Frontal cortex (tissue), 4 donors: ENCODE measurements at places on chromosomes 5 and 9. TPM values are rescaled to one million over a fixed set of nuclear protein-coding genes. Genes with fewer than 3 reads are reported as not detected.

C9orf153 gene
- not detected for total RNA-seq

NSG2 gene
- 942 TPM for total RNA-seq

SLC6A18 gene
- not detected for total RNA-seq

SLCO4C1 gene
- 0.82 TPM for total RNA-seq

PKD2L2 gene
- total RNA-seq: not detected

SLC34A3 gene
- not detected for total RNA-seq

HMGCS1 gene
- 620 TPM for total RNA-seq

TPPP gene
- total RNA-seq: 13.5 TPM

GRCh38 chr9:68533678-68534077 lies 7.0 kb downstream of the TMEM252 start:
- DNase-seq: no peak

DNA sequence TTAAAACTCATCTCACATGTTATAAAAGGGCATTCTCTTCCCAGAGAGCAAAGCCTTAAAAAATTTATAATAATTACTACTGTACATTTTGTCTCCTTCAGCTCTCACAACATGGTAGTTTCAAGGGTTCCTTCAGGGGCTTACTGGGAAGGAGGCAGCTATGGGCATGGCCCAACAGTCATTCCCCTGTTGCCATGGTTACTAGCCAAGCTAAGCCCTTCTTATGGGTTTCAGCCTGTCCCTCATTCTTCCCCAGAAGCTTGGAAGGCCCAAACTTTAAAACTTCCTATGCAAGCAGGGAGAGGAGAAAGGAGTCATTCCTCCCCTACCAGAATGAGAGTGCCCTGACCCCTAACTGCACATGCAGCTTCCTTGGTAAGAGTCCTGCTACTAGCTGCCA lies 82.2 kb upstream of the CNTLN start:
- no peak for DNase-seq

- no peak for DNase-seq
Measured at GRCh38 chr9:94638335-94639060, 820 bp downstream of the FBP1 start.

- DNase-seq: no peak
Measured at GRCh38 chr9:105257809-105258208, 13.4 kb downstream of the SLC44A1 start.

- DNase-seq: peak; percentile 57
Measured at GRCh38 chr5:26482810-26483375, 555.5 kb downstream of the CDH9 start.

DNA sequence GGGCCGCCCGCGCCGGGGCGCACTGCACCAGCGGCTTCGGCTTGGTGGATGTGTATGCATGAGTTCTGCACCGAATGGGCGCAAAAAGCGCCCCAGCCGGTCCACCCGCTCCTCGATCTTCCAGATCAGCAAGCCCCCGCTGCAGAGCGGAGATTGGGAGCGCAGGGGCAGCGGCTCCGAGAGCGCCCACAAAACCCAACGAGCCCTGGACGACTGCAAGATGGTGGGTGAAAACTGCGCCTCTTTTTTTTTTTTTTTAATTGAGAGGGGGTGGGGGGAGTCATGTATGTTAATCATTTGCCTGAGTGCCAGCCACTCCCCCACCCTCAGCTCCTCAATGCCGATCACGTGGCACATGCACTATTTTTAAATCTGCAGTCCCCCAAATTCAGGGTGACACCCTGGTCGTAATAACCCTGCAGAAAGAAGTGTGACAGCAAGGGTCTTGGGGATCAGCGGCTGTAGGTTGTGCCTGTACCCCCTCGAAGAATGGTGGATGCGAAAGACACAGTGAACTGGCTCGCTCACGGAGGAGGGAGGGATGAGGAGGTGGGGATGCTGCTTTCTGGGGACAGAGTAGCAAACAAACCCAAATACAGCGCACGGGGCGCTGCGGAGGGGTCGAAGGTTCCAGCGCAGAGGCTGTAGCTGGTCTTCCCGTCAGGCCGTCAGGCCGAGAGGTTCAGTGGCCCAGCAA lies 900 bp downstream of the RGS7BP start:
- DNase-seq: no peak

DNA sequence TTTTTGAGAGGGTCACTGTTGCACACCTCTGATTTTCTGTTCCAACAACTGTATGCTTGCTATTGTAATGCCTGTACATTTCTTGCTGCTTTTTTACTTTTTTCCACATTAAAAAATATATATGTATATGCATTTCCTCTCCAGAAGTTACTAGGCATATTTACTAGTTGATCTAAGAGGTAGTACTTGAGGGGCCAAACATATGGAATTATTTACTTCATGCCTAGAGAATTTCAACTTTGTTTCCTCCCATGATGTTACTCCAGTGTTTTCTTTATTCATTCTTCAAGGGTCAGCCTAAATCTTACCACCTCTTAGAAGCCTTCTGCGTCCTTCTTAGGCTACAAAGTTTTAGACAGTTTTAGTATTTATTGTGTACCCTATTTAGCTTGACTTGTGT lies 122.7 kb downstream of the NMUR2 start:
- DNase-seq: no peak

DNA sequence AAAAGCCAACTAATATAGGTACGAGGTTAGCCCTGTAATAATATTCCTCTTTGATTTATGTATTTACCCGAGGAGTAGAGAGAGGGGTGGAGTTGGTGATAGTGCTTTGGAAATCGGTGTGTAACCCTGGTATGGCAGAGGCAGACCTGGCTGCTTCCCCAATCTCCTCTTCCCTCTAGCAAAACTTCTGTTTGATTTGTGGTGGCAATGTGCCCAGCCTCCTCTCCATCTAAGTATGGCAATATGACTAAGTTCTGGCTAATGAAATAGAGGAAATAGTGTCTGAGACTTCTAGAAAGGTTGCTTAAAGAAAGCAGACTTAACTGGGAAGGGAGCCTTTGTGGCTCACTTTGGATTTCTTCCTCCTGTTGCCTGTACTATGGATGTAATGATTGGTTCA lies 491.1 kb downstream of the ENC1 start:
- no peak for DNase-seq

- no peak for DNase-seq
Measured at GRCh38 chr9:35318741-35319140, 156.9 kb downstream of the UNC13B start.

DNA sequence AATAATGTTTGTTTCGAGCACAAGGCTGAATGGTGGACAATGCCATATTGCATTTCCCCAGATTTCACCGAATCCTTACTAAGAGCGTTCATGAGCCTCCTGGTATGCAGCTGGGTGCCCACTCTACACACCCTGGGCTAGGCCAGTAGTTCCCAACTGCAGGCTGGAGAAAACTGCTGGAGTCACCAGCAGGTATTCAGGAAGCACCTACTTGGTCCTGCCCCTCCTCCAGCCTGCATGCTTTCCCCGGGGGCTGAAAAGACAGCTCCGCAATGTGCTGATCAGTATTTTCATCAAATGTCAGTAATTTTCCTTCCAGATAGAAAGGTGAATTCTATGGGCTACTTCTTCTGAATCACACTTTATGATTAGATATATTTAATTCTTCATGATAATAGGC lies 34.4 kb downstream of the SRD5A1 start:
- no peak for DNase-seq

GRCh38 chr5:136249678-136250266 lies 56.8 kb upstream of the SMIM32 start:
- DNase-seq: no peak
